Psoas muscle (tissue), 8 donors: ENCODE measurements at places on chromosomes 13 and 19. TPM values are rescaled to one million over a fixed set of nuclear protein-coding genes. Genes with fewer than 3 reads are reported as not detected.

Gene LGALS14
- not detected for polyA plus RNA-seq

- no peaks in the 10 kb centered on the region for H3K27me3 ChIP-seq
- no peak overlapping the region for H3K4me3 ChIP-seq
- no peak for DNase-seq
These were observed 298.8 kb downstream of the LMO7 start for GRCh38 chr13:75934889-75935288.

DNA sequence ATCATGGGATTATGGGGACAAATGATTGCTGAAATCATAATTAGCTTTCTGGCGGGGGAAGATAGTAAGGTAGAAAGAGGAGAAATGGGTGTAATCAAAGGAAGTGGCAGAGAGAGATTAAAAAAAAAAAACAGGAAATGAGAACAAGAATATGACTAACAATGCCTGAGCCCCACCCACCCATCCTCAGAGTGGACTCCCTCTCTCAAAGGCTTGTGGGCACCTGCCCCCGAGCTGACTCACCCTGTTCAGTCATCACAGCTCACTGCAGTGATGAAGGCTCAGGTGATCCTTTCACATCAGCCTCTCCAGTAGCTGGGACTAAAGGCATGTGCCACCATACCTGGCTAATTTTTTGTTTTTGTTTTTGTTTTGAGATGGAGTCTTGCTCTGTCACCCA lies 26.4 kb upstream of the TPT1 start:
- H3K27ac ChIP-seq, result peak overlapping the region; percentile 36
- DNase-seq, result peak; percentile 56
- no peaks in the 10 kb centered on the region for H3K27me3 ChIP-seq
- no peak overlapping the region for H3K4me3 ChIP-seq
- peaks cover 34% of the 10 kb centered on the region for H3K4me1 ChIP-seq

DNA sequence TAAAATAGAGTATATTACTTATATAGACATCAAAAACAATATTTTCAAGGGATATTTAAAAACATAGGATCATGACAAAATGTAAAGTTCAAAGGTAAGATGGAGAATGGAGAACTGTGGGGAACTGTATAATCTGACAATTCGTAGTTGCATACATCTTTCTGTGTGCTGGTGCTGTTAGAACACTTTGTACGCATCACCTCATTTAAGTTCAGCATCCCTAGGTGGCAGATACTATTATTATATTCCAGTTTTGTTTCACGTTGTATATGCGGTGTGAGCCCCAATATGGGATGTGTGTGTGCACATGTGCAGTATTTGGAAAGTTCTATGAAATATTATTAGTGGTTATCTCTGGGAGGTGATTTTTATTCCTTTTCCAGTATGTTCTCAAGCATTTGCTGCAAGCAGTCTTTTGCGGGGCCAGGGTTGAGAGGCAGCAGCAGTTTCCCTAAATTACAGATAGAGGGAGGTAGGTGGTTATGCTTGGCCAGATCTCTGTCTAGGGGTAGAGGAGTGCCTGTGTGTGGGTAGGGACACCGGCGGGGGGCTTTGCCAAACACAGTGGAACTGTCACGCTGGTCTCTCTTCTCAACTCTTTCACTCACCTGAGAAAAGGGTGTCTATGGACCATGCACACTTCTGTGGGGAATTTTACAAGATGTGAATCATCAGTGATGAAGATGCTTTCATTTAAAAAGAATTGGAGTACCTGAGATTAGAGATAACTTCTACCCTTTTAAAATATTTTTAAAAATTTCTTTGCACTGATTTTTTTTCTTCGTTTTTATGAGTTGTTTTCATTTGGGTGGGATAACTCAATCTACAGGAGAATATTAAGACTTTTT lies 55.6 kb upstream of the ALOX5AP start:
- no peaks in the 10 kb centered on the region for H3K27me3 ChIP-seq
- DNase-seq, result no peak
- no peak overlapping the region for H3K4me3 ChIP-seq
- no peaks in the 10 kb centered on the region for H3K36me3 ChIP-seq
- H3K4me1 ChIP-seq, result no peaks in the 10 kb centered on the region

GRCh38 chr19:16268676-16269319 lies 55.8 kb upstream of the KLF2 start:
- peaks cover 6% of the 10 kb centered on the region for H3K4me1 ChIP-seq
- no peak for DNase-seq
- H3K36me3 ChIP-seq, result no peaks in the 10 kb centered on the region
- H3K27me3 ChIP-seq, result no peaks in the 10 kb centered on the region
- no peak overlapping the region for H3K27ac ChIP-seq

DNA sequence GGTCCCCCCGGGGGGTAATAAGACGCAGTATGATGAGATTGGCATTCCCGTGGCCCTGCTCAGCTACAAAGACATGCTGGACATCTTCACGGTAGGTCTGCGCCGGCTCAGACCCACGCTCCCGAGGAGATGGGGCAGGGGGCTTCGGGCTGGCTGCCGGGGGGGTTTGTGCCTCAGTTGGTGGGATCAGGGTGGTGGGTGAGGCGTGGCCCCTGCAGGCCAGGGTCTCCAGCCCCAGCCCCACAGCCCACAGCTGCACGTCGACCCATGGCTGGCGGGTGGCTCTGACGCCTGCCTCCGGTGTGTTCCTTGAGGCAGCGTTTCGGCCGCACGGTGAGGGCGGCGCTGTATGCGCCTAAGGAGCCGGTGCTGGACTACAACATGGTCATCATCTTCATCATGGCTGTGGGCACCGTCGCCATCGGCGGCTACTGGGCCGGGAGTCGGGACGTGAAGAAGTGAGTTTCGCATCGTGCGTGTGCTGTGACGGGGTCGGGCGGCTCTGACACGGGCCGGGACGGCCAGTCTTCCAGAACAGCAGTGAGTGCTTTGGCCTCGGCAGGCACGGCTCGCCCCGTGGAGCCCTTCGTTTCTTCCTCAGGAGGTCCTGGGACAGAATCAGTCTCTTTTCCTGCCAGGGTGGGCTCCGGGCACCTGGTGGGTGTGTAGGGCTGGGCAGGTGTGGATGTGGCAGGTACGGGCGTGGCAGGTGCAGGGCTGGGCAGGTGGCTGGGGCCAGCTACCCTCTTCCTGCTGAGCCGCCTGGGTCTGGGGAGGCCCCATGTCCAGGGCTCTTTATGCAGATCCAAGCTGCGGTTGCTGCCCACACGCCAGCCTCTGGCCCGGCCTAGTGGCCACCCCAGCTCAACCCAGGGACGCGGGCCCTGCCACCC lies 10.5 kb downstream of the SPPL2B start:
- no peaks in the 10 kb centered on the region for H3K36me3 ChIP-seq
- H3K27me3 ChIP-seq, result no peaks in the 10 kb centered on the region
- H3K4me1 ChIP-seq, result peaks cover under 1% of the 10 kb centered on the region
- no peak overlapping the region for H3K27ac ChIP-seq
- H3K4me3 ChIP-seq, result no peak overlapping the region
- DNase-seq, result no peak
